ENCODE measurements at places on chromosomes 6 and 20.

- DNase-seq = no peak
These were observed 43.0 kb downstream of the CBFA2T2 start for GRCh38 chr20:33532753-33533459.

DNA sequence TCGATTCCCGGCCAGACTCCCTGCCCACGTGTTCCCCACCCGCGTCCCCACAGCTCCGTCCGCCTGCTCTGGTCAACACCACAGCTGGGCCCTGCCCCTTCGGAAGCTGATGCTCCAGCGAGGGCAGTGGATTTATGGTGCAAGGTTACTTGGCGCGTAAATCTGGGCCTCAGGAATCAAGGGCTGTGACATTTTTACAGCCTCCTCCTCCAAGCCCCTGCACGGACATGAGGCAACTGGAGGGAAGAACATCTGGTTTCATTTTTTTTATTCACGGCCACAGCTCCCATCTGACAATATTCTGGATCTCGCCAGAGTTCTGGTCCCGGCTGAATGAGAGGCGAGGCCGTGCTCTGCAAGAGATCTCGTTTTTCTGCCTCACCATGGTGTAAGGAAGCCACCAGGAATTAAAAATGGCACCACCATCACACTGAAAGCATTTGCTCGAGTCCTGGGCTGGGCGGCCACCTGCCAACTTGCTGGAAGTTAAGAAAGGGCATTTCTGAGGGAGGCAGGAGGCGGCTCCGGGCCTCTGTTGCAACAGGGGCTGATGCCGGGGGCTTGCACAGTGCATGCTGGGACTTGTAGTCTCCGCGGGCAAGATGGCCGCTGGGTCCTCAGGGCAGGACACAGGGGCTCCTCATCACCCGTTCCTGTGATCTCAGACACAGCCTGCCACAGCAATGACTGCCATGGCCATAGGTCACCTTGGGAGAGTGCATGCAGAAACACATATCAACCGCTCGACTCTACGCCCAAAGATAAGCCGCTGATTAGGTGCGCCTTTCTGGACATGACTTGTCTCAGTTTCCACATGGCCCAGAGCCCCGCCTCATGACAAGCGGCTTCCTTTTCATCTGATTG, 148.5 kb downstream of the LY86 start:
- no peak for DNase-seq

DNA sequence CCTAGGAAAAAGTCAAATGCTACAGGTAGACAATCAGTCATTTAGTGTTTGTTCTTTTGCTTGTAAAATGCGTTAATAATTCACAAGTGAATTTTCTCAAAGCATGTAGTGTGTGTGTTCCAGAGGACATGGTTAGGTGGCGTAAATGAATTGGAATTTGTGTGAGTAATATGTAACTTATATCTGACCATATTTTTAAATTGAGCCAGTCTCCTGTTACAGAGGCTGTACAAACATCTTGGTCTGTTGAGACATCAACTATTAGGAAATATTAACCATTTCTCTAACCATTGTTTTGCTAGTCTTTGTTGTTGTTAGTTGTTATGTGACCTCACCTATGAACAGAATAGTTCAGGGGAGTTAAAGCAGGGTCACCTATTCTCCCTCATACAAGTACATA, 22.7 kb downstream of the MCM8 start:
- no peak for DNase-seq

GRCh38 chr20:44141873-44142272, 45.1 kb downstream of the JPH2 start:
- no peak for DNase-seq

DNA sequence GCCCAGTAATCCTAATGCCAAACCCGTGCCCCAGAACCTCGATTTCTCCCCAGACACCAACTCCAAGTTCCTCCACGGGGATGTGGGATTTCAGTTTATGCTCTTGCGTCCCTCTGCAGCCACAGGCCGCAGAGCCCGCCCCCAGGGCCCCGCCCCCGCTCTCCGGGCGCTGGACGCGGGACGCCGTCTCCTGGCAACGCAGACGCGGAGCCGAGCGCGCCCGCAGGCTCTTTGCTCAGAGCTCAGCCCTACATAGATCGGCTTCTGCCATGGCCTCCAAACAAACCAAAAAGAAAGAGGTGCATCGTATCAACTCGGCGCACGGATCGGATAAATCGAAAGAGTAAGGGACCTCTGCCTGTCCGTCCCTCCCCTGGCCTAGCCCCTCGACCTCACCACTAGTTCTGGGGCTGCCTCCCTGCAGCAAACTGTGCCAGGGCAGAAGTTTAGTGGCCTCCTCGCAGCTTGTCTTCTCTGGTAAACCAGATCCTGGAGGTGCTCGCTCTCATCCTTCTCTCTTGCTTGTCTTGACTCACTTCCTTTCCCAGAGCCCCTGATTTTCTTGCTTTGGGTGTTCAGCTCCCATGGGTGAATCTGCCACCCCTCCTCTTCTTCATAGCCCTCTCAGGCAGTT, at the start of gene ADGB:
Gene ADGB (plus strand): TSS at position 201 of the 634 bp plus-strand sequence. CDS start 69 bp downstream, at position 270.
- no peak for DNase-seq

- no peak for DNase-seq
These were observed 263.9 kb downstream of the DLL1 start for GRCh38 chr6:170026751-170027646.

DNA sequence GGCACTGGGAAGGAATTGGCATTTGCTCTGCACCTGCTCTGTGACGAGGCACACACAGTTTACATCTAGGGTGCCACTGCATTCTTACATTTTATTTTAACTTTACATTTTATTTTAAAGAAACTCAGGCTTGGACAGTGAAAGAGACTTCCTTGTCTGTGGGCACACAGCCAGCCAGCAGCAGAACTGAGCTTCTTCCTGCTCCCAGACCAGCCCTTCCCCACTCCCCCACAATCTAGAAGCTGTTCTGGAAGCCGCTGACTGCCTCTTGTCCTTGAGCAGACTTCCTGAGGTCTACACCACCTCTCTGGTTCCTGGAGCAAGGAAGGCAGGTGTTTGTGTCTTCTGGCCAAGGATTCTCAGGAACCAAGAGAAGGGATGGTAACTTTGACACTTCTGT, 27.9 kb upstream of the CD93 start:
- no peak for DNase-seq

DNA sequence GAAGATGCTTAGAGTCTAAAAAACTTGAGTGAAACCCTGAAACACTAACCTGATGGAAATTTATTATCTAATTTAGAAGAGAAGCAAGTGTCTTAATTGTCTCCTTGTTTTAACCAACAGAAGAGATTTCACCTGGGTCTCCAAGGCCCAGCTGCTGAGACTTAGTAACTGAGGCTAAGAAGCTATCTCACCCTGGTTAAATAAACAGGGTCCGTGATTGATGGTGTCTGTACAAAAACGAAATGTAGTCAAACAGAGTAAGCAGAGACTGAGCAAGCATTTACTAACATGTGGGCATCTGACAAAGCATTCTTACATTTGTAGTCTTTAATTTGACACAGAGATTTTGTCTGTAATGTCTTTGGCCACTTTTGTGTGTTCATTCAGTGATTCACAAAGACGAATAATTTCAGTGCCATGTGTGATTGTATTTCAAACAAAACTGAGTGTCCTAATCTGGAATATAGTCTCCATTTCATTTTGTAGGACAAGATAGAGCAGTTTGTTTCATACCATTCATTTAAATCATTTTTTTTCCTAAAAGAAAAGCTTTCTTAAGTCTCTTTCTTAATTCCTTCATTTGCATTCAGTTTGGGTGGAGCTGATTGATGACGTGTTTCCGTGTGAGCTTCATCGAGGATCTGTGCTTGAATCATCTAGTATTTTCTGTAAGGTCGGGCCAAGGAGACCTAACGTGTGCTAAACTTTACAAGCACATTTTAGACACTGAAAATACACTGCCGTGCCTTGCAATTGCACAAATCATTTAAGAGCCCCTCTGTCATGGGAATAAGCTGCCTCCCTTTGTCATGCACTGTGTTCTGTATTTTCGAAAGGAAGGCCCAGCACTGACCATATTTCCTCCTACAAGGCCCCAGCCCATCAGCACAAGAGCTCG, 170.6 kb upstream of the QKI start:
- DNase-seq = no peak

- no peak for DNase-seq
These were observed 615.1 kb upstream of the NRSN1 start for GRCh38 chr6:23510778-23511510.

DNA sequence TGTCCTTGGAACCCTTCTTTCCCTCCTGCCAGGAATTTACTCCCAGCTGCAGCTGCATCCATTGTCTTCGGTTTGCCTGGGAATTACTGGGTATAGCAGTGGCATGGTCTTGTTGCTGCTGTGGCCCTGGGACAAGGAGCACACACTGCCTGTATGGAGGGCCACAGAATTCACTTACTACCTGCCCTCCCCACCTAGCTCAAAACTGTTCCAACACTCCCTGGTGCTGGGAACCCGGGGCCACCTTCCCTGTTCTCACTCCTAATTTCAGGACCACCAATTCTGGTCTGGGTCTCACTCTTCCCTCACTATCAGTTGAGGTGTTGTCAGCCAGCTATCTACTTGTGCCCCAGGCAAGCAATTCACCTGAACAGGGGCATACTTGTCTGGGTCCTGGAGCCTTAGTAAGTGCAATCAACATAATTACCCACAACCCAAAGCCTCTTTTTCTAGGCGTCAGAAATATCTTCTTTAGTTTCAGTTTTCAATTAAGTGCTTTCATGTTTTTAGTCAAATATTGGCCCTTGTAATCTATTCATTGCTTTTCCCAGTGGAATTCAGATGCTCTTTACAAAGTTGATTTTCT, 47.2 kb downstream of the METTL24 start:
- no peak for DNase-seq

- DNase-seq = no peak
These were observed 113.8 kb downstream of the AHI1 start for GRCh38 chr6:135383766-135384165.

GRCh38 chr6:150271501-150272263, 97.1 kb upstream of the IYD start:
- no peak for DNase-seq

DNA sequence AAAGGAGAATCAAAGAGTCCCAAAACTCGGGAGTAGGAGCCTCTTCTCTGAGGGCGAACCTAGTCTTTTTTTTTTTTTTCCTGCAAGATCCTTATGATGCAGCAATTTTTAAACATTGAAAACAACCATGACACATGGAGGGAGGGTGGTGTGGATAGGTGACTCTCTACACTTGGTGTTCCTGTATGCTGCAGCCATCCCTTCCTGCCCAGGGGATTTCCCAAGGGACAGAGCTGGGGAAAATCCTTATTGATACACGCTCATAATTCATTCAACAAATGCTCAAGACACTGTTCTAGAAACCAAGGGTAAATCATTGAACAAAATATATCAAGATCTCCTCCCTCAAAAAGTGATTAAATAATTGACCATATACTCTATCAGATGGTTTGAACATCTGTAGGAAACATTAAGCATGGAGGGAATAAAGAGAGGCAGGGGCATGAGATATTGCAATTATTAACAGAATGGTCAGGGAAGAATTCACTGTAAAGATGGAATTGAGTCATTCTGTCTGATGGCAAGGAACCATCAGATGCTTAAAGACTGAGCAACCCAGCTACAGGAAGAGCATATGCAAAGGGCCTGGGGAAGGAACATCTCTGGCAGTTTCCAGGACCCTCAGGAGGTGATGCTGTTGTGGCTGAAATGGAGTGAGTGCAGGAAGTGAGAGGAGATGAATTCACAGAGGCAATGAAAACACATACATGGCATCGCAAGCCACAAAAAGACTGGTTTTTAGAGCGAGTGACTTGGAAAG, 13.4 kb upstream of the BTN3A3 start:
- no peak for DNase-seq

DNA sequence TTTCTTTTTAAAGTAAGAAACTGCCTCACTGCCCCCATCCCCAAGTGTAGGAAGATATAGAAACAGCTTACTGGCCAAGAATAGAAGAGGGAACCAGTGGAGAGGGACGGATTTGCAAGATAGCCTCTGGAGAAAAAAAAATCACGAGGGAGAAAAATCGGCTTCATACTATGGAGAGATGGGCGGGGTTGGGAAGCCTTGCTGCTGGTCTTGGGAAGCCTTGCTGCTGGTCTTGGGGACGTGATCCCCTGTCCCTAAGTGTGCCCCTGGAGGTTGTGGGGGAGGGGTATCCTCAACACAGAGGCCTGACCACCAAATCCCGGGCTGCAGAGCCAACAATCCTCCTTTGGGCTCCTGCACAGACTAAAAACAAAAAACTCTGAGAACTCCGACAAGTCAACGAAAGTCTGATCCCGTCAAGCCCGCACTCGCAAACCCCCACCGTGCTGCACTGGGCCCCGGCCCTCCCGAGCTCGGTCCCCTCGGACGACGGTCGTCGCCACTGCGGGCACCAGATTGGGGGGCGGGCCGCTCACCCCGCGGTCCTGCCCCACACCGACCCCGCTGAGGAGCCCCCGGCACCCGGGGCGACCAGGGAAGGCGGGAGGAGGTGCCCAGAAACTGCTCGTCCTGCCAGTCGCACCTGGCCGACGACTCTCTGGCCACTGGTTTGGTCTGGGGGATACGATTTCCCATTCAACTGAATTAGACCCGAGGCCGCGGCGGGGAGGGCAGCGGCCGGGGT, 750 bp downstream of the MAP7 start:
- DNase-seq = no peak

- no peak for DNase-seq
These were observed 638 bp downstream of the MDN1 start for GRCh38 chr6:89818977-89819335.

DNA sequence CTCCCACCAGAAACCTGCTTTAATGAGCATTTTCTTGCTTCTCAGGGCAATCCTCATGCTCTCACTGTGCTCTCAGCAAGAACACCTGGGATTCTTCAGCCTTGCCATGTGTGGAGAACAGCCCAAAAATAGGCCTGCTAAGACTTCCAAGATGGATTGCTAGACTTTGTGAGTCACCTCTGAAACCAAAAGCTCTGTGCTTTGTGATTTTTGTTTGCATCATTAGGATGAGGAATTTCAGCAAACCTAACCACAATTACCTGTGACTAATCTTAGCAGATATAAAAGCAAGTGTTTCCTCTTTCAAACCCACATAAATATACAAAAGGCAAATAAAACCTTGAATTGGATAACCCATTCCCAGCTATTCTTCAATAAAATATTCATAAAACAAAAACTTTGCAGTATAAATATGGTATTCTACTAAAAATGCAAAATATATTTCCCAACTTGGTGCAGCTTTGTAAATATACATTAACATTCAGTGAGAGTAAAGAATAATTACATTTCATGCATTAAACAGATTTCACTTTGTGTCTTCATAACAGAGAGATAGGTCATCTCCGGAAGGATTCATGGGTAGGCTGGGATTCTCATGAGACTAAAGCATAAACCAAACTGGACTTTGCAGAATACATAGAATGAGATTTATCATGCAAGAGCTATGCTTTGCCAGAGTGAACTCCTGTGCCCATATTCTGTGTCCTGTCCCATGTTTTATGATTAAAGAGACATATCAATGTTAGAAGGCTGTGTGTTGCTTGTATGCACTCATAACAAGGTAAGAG, 33.5 kb downstream of the TPBG start:
- no peak for DNase-seq

Data from effector memory CD8-positive, alpha-beta T cell (primary cell).